COR-L47 (cell line): ENCODE measurements at places on chromosomes 5 and 9.

- DNase-seq, result no peak
Measured at GRCh38 chr9:20302197-20302596, 320.1 kb downstream of the MLLT3 start.

- peak; percentile 38 for DNase-seq
Measured at GRCh38 chr5:73417303-73418034, 31.1 kb downstream of the FOXD1 start.

- no peak for DNase-seq
Measured at GRCh38 chr5:89930591-89931392, 478.8 kb downstream of the CETN3 start.

DNA sequence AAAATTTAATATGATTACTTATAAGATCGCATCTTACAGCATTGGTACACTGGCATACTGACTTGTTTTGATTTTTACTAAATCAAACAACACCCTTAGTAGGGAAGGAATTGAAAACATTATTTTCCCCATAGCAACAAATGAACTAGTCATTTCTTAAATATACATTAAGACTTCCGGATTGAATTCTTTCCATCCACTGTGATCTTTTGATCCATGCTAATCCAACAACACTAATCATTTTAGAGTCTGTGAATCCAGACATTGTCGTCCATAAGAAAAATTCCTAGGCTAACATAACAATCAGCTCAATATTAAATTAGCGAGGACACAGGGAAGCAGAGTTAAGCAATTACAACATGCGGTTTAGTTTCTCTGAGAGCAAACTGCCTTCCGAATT, 21.6 kb upstream of the ERAP1 start:
- no peak for DNase-seq

- no peak for DNase-seq
Measured at GRCh38 chr5:177083357-177083756, 3.4 kb upstream of the FGFR4 start.

GRCh38 chr5:61734001-61734400, 401.9 kb downstream of the ZSWIM6 start:
- DNase-seq, result no peak

- no peak for DNase-seq
Measured at GRCh38 chr9:95005278-95006143, 279.0 kb downstream of the AOPEP start.

DNA sequence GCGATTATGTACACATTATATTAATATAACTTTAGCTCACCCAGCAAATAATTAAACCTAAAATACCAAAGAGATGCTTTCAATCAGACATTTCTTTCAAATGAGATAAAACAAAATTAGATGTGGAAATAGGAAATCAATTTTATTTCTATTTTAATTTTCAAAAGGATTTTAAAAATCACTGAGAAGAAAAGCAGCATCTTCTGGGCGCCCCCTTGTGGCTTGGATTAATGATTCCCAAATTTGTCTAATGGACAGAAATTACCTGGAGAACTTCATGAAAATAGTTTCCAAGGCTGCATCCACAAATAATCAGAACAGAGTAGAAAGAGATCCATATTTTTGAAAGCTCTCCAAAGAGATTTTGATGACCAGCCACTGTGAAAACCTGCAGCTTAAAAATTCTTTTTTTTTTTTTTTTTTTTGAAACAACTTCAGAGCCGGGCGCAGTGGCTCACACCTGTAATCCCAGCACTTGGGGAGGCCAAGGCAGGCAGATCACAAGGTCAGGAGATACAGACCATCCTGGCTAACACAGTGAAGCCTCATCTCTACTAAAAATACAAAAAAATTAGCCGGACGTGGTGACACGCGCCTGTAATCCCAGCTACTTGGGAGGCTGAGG, 50.9 kb upstream of the CEMIP2 start:
- DNase-seq, result peak; percentile 34

DNA sequence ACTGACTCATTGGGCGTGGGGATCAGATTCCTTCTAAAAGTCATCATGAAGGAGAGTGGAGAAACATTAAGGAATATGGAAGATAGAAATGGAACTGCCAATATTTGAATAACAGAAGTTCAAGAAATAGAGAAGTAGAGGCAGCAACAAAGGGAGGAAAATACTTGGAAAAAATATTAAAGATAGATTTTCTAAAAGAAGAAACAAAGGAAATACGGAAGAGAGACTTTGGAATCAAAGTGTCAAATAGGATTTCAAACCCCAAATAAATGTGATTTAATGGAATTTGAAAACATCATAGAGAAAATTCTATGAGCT, 605.1 kb upstream of the KLF4 start:
- DNase-seq, result no peak

GRCh38 chr5:107799306-107799705, 128.6 kb upstream of the EFNA5 start:
- DNase-seq, result no peak

GRCh38 chr9:71472400-71472799, 295.9 kb downstream of the CEMIP2 start:
- no peak for DNase-seq

DNA sequence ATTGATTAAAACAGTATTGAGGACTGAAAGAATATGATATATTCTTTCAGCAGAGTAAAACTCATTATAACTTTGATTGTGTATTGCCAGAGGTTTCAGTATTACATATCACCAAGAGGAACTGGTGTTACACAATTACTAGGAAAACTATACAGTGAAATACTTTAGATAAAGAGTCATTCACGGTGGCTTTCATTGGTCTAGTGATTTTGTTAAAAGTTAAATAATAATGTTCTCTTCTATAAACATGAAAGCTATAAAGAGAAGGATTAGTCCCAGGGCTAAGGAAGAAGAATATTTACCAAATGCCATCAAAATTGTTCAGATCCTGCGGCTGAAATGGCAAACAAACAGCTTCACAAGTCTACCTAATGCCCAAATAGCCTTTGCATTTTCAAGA, 306.2 kb downstream of the SEMA5A start:
- no peak for DNase-seq

DNA sequence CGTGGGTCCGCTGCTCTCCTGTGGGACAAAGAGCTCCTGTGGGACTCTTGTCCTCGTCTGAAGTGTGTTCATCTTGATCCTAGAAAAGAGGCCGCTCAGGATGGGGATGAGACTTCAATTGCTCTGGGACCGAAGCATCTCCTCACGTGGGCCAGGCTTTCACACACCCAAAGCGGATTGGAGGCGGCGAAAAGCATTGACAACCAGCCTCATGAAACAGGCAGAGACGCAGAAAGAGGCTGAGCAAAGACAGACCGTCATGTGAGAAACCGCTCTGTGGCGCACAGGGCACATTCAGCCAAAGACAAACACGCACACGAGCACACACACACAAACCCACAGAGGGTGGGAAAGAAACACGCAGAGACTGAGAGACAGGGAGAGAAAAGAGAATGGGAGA, 479.5 kb downstream of the SPATA31A7 start:
- DNase-seq, result no peak

DNA sequence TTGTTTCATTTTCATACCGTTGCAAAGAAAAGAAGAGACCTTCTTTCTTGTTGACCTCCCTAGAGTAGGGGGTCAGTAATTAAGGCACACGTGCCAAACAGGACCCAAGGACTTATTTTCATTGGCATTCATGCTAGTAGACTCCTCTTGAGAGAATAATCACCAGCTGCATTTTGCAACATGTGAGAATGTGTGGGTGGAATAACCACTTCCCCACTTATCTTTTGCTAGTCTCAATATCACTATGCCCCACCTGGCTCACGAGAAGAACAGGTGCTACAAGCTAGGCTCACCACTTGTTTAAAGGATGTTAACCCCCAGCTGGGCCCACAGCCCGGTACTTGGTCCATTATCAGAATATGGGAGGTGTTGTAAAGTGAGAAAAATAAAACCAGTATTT, 460.7 kb upstream of the MEF2C start:
- peak; percentile 38 for DNase-seq

- DNase-seq, result no peak
Measured at GRCh38 chr5:122306461-122306860, 5.6 kb upstream of the SNCAIP start.

GRCh38 chr9:84993105-84993504, 323.6 kb downstream of the NTRK2 start:
- DNase-seq, result no peak

DNA sequence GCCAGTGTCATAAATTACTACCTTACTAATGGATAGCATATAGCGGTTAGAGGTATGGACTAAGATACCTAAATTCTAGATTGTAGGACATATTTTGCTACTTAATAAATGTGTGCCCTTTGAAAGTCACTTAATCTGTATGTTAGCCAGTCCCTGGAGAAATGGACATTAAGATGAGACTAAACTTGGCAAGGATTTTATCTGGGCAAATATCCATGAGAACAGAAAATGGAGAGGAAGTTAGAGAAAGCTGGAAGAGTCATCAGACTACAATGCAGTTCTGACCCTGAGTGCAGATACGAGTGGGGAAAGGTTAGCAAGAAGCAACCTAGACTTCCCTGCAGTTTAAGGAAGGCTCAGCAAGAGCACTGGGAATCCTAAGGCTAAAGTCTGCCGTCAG, 33.0 kb downstream of the TBCA start:
- DNase-seq, result no peak

GRCh38 chr9:91949946-91950664, at the start of gene ROR2:
TSS of gene ROR2 (minus strand) at chr9:91950228.
- peak; percentile 32 for DNase-seq

GRCh38 chr5:44257653-44258365, 131.4 kb downstream of the FGF10 start:
- DNase-seq, result no peak

DNA sequence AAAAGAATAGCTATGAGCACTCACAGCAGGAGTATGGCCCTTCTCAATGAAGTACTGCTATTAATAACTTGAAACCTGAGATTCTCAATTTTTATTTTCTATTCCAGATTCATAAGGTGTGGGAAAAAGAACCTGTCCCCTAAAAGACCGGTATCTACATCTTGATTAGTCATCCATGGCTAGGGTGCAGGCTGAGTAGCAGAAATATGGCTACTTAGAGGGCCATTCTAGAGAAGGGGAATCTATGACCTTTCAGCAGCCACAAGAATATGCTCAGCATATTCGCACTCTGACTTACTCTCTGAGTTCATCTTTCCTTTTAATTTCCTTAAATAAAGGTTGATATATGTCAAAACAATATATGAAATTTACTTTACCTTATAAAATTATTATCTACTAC, 27.7 kb downstream of the WDR36 start:
- DNase-seq, result no peak

- DNase-seq, result no peak
Measured at GRCh38 chr9:123863164-123863855, 66.6 kb downstream of the DENND1A start.

GRCh38 chr5:74594137-74595040, 46.1 kb downstream of the ENC1 start:
- no peak for DNase-seq

DNA sequence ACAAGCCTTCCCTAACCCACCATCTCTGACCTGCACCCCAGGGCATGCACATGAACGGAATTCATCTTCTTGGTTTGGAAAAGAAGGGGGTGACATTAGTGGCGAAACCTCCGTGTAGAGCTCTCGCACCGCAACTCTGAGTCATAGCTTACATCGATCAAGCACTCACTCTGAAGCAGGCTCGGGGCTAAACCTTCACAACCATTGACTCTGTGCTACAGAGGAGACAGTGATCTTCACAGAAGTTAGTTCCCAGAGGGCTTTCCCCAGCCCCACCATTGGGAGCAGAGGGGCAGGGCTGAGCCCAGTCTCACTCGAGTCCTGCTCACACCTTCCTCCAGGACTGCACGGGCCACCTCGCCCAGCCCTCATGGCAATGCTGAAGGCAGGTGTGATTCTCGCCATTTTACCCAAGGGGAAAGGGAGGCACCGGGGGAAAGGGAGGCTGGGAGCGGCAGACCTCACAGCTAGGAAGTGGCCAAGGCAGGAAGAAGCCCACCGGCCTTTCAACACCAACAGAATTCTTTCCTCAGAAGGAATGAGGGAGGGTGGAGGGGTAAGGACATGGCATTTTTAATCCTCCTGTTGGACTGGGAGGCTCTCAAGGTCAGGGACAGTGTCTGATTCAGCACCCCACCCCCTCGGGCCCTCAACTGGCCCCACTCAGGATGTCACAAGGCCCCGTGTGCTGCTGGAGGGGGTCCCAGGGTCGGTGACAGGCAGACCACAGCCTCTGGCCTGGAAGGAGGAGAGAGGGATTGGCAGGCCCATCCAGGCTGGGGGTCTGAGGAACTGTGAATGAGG, 25.9 kb upstream of the IL17B start:
- no peak for DNase-seq

DNA sequence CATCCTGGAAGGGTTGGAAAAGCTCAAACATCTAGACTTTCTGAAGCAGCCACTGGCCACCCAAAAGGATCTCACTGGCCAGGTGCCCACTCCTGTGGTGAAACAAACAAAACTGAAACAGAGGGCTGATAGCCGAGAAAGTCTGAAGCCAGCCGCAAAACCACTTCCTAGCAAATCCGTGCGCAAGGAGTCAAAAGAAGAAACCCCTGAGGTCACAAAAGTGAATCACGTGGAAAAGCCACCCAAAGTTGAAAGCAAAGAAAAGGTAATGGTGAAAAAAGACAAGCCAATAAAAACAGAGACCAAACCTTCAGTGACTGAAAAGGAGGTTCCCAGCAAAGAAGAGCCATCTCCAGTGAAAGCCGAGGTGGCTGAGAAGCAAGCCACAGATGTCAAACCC, 87.6 kb downstream of the MAP1B start:
- no peak for DNase-seq

DNA sequence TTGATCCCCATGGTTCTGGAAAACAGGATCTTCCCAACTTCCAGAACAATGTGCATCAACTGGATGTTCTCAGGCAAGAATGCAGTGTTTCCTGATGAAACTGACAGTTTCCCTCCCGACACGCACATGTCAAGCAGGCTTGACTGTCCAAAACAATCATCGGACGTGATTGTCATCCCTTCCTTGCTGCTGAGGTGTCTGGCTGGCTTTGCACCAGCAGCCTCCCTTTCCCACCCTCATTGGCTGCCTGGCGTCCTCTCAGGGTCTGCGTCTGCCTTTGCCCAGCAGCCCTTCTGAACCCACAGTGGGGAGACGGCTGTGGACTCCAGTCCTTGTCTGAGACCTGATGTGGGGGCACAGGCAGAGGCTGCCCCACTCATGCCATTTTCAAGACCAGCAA, 110.8 kb downstream of the MARCHF3 start:
- DNase-seq, result no peak

DNA sequence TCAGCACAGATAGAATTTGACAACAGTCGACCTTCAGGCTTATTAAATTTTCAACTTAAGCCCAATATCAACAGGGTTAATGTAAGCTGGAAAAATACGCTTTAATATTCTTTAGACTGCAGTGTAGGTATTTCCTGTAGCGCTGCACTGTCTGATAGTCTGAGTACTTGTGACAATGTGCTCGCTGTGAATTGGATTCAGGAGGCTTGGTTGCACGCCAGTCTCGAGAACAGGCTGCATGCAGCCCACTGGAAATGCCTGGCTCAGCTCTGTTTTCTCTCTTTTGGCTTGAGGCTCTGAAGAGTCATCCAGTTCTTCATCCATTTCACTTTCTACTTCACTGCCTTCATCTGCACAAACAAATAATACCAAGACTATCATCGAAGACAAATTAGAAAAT, 300.9 kb downstream of the RFX3 start:
- no peak for DNase-seq

GRCh38 chr5:143559586-143560109, 156.2 kb upstream of the NR3C1 start:
- DNase-seq, result no peak

GRCh38 chr5:148072207-148072606, 8.4 kb downstream of the SPINK5 start:
- no peak for DNase-seq
